ENCODE measurements at places on chromosomes 4 and X.

GRCh38 chrX:3545901-3546300, 167.5 kb downstream of the PRKX start:
- no peak for DNase-seq

DNA sequence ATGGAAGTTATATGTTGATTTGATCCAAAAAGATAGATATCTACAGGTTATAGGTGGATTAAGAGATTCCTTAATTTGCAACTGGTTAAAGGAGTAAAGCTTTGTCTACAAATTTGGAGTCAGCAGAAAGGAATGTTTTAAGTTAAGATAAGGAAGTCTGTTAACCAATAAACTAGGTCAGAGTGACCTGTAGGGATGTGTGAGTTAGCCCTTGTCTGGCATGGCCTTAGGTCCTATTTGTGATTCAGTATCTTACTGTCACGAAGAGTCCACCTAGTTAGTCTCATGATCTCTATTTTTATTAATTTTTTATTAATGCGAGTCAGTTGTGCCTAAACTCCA, 230.8 kb downstream of the INPP4B start:
- DNase-seq, result no peak

DNA sequence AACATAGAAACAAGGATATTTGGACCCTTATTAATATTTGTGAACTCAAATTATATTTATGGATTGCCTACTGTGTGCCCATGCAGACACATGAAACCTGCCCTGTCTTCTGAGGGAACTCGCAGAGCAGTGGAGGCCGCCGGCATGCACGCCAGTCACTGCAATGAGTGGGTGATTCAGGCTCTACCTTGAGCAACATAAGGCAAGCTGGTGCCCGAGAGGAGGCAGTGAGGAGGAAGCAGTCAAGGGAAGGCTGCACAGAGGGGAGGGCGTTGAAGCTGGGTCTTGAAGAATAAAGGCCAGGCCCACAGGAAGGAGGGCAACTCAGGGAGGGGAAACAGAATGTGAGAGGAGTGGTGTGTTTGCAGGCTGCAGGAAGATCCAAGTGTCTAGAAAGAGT, 52.8 kb downstream of the PPEF2 start:
- no peak for DNase-seq

DNA sequence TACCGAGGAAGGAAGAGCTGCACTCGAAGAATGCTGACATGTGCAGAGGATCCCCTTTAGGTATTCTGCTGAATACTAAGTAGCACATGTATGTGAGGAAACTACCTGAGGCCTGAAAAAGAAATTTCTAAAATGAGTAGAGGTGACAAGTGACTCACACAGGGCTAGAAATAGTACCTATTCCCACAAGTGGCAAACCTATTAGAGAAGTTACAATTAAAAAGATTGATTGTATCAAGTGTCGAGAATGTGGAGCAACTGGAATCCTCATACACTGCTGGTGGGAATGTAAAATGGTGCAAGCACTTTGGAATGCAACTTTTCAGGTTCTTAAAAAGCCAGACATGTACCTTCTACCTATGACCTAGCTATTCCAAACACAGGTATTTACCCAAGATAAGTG, 47.4 kb downstream of the CCSER1 start:
- no peak for DNase-seq

DNA sequence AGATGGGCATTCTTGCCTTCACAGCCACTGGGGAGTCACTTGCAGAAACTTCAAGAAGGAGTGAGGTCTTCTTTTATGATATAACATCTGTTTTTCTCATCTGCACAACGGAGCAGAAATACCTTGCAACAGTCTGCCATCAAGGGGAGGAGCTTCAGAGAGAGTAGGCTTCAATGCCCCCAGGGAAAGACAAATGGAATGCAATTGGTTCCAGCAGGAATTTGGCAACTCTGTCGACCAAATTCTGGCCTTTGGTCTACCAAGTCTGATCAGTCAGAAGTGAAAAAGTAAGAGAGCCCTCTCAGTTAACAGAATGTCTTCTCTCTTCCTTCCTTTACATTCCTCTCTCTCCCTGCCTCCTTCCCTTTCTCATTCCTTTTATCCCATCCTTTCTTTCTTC, 229.3 kb downstream of the IDS start:
- no peak for DNase-seq
